T-helper 2 cell (primary cell): ENCODE measurements at places on chromosomes 3 and 15.

DNA sequence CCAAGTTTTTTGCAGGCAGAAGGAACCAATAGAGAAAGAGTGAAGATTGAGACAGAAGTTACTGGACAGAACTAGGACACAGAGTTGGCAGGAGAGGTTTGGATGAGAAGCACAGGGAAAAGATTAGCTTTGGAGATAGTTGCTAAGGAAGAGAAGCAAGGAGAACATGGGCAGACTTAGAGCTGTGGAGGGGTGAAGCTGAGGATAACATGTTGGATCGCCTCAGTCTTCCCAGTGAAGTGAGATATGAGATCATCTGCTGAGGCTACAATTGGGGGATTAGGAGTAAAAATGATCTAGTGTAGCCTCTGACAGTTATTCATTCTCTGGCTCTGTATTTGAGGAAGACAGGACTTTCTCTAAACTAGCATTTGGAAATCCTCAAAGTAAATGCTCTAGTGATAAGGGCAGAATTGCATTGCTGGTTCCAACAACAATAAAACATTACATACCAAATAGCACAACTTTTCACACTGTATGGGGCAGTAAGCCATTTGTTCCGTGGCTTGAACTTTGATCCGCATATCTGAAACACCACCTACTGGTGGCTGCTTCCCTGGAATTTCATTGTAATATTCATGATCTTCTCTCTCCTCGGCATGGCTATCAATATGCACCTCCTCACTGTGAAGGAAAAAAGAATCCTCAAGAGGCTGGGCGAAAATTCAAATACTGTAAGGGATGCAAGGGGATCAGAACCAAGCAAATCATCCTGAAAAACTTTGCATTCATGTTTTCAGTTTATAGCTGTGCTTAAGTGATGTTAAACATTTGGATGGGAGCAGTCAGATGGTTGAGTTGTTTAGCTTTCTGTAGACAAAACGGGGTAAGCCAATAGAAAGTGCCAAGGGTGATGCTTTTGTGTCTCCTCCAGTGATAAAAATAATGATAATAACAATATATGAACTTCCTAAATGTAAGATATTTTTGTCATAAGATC is 22.2 kb upstream of the EID1 start:
- no peak for DNase-seq

- DNase-seq = no peak
These were observed 716.9 kb downstream of the ZBBX start for GRCh38 chr3:166663194-166663593.

GRCh38 chr15:54519577-54519976 is 541.3 kb downstream of the UNC13C start:
- DNase-seq = no peak

DNA sequence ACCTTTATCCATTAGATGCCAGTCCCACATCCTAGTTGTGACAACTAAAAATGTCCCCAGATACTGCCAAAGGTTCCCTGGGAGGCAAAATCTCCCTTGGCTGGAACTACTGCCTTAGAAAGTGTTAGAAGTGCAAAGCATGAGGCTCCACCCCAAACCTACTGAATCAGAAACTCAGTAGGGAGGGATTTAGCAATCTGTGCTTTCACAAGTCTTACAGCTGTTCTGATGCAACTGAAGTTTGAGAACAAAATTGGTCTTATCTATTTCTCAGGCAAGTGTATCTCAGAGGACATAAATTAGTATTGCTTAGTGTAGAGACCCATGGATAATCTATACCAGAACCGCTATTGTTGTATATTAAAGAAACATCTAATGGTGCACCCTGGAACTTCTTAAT is 70.2 kb downstream of the CLDN1 start:
- peak; percentile 7 for DNase-seq

DNA sequence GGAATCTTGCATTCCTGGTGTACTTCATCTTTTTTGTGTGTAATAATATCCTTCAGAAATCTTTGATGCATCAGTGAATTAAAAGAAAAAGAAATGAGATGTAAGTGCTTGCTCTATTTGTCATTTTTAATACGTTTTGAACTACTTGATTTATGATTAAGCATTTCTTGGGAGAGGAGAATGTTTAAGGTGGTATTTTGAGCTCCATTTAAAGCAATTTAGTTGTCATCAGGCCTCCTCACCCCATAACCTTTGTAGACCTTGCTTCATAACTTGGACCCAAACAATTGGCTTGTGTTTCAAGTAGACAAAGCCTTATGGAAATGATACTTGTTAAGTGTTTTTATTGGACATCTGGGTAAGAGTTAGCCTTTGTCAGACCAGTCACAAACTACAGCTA is 87.1 kb upstream of the VEPH1 start:
- DNase-seq = no peak

- DNase-seq = no peak
These were observed 297.9 kb downstream of the RYR3 start for GRCh38 chr15:33608714-33609113.

DNA sequence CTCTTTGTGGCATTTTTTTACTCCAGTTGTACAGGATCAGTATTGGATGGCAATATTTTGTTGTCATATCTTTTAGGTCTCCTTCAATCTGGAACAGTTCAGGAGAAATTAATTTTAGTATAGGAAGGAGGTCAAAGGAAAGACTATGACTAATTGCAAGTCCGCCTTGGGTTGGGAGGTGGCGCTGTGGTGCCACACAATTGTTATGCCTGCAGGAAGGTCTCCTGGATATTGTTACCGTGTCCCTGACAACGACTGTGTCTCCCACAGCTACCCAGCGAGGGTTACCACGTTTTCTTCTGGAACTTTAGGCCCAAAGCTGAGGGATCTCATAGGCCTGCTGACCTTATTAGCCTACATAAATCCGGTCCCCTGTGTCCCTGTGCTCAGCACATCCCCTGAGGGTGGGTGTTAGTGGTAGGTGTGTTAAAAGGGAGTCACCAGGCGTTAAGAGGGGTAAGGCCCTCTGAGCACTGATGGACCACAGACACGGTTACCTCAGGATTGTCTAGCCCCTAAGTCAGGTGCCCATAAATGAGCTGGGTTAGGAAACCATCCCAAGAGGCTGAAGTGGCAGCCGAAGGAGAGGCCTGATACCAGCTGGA is 31.5 kb downstream of the KCNAB1 start:
- peak; percentile 15 for DNase-seq

- DNase-seq = no peak
These were observed 48.6 kb downstream of the CHST2 start for GRCh38 chr3:143167969-143168854.

- no peak for DNase-seq
These were observed 46.2 kb upstream of the ATP10A start for GRCh38 chr15:25909325-25909724.

- DNase-seq = no peak
These were observed 345.2 kb upstream of the TPRG1 start for GRCh38 chr3:188826574-188826973.

GRCh38 chr3:157120071-157120892 is 39.7 kb downstream of the CCNL1 start:
- no peak for DNase-seq

- DNase-seq = no peak
These were observed 6.7 kb downstream of the CCDC9B start for GRCh38 chr15:40333922-40334492.

DNA sequence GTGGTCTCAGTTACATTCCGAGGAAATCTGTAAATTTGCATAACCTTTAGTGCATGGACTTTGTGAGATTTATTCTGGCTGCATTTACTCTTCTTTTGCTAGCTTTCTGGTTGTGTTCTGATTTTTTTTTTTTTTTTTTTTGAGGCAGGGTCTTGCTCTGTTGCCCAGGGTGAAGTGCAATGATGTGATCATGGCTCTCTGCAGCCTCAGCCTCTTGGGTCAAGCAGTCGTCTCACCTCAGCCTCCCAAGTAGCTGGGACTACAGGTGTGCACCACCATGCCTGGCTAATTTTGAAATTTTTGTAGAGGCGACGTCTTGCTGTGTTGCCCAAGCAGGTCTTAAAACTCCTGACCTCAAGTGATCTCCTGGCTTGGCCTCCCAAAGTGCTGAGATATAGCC is 12.6 kb downstream of the RAB5A start:
- DNase-seq = no peak

GRCh38 chr3:79002465-79003372 is 765.1 kb downstream of the ROBO1 start:
- DNase-seq = no peak

GRCh38 chr3:196936288-196936687 is 6.0 kb downstream of the NCBP2 start:
- DNase-seq = no peak

- DNase-seq = no peak
These were observed 64.8 kb downstream of the FBN1 start for GRCh38 chr15:48580736-48581135.

- DNase-seq = no peak
These were observed 334.2 kb upstream of the SEMA6D start for GRCh38 chr15:47383102-47383501.

GRCh38 chr15:99135194-99135593 is 30.3 kb downstream of the SYNM start:
- DNase-seq = no peak

- DNase-seq = no peak
These were observed 570.6 kb upstream of the ROBO1 start for GRCh38 chr3:80338366-80338765.

DNA sequence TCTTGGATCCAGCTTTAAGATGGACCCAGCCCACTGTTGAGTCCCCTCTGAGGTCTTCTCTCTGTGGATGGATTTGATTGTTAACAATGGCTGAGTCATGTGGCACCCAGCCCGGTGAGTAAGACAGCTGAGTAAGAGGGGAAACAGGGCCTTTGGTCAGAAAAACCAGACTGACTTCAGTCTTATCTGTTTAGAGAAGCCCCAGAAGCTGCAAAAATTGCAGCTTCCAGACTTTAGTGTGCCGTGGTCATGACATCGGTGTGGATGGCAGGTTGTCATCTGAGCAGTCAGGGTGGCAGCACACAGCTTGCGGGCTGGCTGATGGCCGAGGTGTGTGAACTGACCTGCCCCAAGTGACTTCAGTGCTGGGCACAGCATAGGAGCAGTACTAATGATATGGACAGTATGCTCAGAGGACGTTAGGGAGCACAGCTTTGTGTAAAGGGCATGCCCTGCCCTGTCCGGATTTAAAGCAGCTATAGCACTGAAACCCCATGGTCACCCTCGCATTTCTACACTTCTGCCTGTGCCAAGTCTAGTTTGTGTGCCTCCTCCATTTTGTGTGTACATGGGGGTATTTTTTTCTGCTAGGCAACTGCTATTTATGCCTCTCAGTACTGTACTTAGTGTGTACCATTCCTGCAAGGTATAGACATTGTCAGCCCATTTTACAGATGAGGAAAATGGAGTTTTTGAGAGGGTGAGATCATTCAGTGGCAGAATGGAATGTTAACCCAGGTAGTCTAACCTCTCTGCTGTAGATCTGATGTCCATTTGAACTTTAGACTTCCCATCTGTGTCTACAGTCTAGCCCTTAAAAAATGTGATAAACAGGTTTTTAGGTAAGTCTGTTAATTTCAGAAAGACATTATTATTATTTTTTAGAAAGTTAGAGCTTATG is 44.4 kb downstream of the FLNB start:
- peak; percentile 40 for DNase-seq

DNA sequence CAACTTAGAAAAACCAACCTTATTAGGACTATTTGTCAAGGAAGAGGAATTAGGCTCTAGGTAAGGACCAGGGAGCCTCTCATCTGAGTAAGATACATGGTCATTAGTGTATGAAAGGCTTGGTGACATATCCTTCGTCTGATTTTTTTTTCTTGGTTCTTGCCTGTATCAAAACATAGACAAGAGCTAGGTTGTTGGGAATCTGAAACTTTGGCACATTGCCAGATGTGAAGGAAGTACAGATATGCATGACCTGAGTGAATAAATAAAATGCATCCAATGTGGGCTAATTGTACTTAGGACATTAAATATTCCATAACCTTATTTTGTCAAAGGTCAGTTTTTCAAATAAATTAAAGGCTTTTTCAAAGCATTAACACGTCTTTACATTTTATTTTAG is 151.8 kb downstream of the SYNPR start:
- no peak for DNase-seq

DNA sequence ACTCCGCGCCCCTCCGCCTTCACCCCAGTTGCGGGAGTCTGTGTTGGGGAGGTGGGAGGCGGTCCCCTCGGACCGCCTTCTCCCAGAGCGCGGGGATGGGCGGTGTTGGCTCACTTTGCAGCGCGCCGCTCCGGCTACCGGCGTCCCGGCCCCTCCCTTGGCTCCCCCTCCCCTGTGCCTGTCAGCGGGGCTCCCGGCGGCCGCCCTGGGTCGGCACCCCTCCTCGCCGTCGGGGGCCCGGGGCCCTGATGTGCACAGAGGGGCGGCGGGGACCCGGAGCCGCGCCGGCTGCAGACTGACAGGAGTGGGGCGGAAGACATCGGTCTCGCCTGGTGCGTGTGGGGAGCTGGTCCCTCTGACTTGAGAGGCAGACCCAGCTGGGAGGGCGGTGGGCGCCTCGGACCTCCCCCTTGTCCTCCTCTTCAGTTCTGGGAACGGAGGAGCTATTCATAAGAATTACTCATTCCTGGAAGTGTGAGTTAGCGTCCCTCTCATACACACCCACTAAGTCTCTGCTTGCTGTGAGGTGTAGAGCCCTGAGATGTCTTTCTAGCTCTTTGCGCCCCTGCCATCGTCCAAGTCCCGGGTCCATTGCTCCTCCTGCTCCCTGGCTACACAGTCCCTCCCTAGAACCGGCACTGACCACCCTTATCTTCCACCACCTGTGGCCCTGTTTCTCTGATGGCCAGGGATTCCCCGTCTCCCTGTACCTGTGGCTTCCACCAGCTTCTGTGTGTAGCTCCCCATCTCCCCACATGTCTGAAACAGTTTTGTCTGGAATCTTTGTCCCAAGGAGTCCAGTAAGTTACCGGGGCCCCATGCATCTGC is 42.3 kb upstream of the ROPN1 start:
- no peak for DNase-seq

- DNase-seq = peak; percentile 50
These were observed 466.0 kb upstream of the NR2F2 start for GRCh38 chr15:95864467-95864886.

DNA sequence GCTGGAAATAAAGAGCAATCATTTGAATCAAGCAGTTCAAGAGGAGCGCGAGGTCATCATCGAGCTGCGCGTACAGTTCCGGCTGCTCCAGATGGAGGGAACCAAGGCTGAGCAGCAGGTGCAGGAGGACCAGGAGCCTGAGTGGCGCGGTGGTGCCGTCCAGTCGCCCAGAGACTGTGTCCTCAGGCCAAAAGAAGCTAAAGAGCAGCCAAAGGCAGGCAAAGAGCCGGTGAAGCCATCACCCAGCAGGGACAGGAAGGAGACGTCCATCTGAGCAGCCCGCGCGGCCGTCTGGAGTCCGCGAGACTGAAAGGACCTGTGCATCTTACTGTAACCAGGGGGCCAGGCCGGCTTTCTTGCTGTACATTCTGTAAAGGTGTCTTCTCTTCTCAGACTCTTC is 277.2 kb upstream of the TTC14 start:
- no peak for DNase-seq

DNA sequence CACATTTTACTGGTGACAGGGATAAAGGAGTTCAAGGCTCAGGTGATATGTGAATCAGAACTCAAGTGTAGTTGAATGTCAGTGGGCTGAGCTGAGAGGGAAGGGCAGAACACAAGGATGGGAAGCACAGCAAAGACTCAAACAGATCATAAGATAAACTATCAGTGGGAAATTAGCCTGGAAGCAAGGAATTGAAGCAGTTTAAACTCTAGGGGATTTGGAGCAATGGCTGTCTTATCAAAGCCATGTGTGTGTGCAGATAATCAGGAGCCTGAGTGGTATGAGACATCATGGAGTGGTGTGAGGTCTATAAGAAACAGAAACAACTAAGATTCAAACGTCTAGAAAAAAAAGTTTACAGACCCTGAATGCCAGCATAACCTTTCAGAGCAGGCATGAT is 634.6 kb downstream of the AGBL1 start:
- no peak for DNase-seq
